Fibroblast of skin of back (primary cell): ENCODE measurements at places on chromosomes 5 and 9.

GRCh38 chr9:16131264-16131663 lies 578.4 kb downstream of the CCDC171 start:
- peak; percentile 74 for DNase-seq

DNA sequence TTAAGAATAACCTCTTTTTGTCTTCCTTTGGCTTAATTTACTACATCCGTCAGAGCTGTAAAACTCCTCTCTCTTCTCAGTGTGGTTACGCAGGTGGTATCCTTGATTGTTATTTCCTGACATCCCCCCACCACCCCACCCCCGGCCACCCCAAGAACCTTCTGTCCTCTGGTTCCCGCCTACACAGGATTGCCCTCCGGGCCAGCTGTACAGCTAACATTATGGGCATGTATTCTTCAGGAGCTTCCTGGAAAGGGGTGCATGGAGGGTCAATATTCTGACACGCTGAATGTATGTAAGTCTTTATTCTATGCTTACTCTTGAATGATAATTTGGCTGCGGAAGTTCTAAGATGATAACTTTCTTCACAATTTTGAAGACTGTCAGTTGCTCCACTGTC lies 13.0 kb upstream of the ANP32B start:
- no peak for DNase-seq

- no peak for DNase-seq
Observed at GRCh38 chr5:93571114-93571949, 9.7 kb downstream of the NR2F1-AS1 start.

DNA sequence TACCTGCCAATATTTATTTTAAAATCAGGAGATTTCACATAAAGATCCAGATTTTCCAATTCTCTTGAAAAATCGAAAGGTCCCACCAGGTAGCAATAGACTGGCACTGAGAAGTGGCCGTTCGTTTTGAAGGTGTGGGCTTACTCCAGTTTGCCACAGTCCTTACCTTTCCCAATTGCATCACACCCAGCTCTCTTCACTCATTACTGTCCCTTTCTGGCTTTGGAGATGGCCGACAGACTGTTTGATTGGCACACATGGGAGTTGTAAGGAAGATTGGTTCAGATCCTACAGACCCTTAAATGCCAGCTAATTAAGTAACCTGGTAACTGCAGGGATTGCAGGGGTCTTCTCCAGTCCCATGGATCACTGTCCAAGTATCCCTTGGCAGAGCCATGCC lies 68.7 kb upstream of the LARP1 start:
- DNase-seq, result no peak

GRCh38 chr5:53331463-53331862 lies 149.0 kb upstream of the FST start:
- DNase-seq, result peak; percentile 88

DNA sequence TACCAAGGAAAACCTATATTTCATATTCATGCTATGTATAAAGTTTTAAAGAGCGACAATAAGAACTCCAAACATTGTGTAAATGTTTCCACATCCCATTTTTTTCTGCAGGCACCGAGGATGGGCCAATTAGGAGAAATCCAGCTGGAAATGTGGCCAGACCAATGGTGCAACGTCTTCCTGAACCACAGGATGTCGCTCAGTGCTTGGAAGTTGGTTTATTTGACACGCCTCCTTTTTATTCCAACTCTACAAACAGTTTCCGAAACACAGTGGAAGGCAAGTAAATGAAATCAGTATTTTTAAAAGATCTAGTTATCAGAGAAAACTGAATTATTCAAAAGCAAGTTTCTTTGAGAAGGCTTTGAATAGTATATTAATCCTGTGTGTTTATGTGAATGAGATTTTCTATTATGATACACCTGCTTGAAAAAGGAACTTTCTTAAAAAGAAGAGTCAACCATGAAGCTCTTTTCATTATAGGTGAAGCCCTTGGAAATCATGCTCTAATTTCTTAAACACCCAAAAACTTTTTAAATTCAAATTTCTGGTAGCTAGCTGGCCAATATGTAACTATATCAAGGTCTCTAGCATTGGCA lies 9.1 kb downstream of the TYRP1 start:
- DNase-seq, result peak; percentile 55

GRCh38 chr9:92654481-92655301 lies 15.2 kb downstream of the IPPK start:
- DNase-seq, result no peak

- no peak for DNase-seq
Observed at GRCh38 chr5:81429363-81429762, 35.4 kb upstream of the ACOT12 start.

GRCh38 chr9:83199240-83199639 lies 136.3 kb upstream of the RASEF start:
- DNase-seq, result peak; percentile 50

DNA sequence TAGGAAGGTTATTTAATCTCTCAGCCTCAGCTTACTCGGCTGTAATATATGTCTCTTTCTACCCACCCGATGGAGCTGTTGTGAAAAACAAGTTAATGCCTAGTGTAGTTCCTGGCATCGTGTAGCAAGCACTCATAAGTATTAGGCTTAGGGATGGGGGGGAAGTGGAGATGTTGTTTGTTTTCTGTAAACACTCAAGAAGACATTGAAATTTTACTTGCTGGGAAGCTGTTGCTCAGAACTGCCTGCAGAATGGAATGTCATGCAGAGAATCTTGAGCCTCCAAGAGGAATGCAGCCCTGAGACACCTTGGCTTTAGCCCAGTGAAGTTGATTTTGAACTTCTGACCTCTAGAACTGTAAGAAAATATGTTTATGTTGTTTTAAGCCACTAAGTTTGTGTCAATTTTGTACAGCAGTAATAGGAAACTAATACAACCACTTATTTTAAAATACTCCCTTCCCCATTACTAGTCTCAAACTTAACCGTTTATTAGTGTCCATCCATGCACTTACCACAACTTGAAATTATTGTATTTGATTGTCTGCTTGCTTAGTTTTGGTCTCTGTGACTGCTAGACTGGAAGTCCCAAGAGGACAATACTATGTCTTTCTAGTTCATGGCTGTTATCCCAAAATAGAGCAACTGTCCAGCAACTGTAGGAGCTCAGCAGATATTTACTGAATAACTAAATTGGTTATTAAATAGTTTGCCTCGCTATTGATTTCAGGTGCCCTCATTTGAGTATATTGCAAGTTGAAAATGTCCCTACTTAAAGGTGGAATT lies 53.8 kb downstream of the MFAP3 start:
- DNase-seq, result peak; percentile 61

- no peak for DNase-seq
Observed at GRCh38 chr9:124688238-124688904, 82.7 kb downstream of the NR6A1 start.

DNA sequence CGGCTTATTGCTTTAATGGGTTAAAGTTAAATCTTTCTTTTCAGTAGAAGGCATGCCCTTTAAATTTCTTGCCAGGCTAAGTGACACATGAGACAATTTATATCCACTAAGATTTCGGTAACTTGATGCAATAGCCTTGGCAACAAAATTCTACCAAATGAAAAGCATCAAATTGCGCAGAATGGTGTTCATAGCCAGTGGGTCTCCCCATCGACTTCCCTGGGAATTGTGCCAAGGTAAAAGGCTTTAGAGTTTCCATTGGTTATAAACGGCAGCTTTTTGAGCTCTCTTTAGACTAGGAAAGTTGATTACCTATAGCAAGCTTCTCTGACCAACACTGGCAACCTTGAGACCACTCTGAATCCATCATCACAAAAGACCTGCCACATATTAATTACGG lies 358.4 kb downstream of the ARRDC3 start:
- DNase-seq, result no peak

- peak; percentile 48 for DNase-seq
Observed at GRCh38 chr9:35051069-35051967, 21.1 kb downstream of the VCP start.

DNA sequence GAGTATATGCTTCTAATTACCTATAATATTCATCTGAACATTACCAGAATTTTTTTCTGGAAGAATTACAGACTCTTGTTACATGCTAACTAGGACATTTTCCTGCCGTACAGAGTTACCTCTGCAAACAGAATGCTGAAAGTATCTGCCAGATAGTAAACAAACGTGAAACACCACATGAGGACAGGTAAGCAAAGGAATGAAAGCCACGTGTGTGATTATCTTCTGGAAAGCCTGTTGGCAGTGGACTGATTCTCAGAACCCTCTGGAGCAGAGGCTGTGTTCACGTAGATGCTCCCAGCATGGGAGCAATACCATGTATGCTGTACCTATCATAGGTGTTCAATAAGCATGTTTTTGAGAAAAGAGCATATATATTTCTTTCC lies 472.6 kb downstream of the ENC1 start:
- no peak for DNase-seq

DNA sequence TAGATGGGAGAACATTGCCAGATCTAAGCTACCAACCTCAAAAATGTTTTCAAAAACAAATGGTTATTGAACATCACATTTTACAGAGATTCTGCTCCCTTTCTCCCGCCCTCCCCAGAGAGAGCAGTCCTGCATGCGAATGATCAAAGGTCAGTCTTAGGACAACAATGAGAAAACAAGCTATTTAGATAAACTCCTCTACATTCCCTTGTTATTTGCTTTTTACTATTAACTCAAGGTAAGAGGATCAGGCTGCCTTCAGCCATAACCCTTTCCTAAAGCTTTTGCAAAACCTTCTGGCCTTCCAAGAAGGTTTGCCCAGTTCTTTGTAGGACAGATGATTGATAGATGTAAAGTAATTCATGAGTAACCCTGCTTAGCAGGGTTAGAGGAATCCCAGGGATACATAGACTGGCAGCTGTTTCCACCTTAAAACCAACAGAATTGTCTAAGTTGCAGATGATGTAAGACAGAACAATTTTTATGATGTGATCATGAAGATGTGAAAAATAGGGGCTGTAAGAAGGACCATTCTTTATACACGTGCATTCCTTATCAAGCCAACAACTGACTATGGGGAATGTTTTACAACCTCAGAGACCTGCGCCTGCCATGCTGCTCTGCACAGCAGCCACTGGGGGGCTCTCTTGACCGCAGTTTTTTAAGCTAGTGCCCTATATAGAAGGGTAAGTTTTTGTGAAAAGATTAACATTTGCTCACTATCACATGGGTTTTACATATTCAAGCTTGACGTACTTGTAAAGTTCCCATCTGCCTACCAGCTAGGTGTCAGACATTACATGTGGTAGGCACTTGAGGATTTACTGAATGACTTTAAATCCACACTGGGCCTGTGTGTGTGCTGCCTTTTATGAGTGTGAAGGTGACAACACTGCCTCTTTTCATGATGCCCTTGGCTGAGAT lies 2.3 kb upstream of the ZNF782 start:
- DNase-seq, result peak; percentile 61

DNA sequence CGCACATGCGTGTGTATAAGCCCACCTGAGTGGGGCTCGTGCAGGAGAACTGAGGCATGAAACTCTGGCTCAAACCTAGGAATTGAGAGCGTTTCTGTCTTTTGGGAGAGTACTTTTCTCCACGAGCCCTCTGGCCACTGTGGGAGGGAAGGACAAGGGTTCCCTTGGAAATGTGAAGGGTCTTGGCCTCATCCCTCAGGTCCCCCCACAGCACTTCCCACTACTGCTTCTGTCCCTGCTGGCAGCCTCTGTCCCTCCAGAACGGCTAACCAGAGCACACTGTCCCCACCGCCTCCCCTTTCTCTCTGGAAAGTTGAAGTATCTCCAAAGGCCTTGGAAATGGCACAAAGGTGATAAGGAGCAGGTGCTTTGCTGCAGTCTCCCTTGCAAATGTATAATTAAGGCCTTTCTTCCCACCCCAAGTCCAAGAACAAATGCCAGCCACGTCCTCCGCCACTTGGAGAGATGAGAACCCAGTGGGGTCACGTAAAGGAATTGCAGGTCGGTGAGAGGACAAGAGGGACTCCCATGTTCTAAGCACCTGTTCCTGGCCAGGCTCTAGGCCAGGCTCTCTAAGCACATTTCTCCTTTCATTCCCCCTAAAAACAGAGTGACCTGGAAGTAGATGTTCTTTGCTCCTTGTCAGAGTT lies 107.9 kb upstream of the LMX1B start:
- no peak for DNase-seq

DNA sequence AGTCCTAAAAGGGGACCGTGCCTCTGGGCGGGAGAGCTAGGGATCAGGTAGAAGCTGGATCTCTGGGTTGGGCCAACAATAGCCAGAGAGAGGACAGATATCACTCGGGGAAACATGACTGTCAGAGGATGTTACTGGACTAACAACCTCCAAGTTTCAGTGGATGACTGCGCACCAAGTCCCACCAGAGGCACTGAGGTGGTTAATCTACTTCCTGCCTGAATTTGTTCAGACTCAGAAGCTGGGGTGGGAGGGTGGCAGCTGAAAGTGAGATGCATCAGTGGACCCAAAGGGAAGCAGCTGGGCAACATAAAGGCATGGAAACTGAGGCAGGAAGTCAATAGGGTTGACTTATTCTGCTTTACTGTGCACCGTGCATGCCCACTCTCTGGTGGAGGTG lies 130.1 kb upstream of the SLC44A1 start:
- DNase-seq, result no peak

DNA sequence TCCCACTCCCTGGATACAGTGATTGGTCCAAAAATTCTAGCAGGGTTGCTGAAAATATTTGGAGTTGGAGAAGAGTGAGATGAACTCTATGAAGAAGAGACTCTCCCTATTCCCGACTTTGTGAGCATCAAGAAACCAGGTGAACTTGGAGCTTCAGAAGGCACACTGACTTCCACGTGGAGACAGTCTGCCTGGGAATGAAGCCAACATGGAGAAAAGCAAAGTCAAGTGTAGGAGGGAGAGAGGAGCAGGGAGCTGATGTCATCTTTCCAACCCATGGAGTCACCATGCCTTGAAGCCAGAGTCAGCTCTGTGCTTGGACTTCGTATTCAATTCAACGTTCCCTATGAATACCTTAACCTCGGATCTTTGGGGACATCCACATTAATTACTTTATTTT lies 125.1 kb downstream of the NPR3 start:
- DNase-seq, result peak; percentile 31

DNA sequence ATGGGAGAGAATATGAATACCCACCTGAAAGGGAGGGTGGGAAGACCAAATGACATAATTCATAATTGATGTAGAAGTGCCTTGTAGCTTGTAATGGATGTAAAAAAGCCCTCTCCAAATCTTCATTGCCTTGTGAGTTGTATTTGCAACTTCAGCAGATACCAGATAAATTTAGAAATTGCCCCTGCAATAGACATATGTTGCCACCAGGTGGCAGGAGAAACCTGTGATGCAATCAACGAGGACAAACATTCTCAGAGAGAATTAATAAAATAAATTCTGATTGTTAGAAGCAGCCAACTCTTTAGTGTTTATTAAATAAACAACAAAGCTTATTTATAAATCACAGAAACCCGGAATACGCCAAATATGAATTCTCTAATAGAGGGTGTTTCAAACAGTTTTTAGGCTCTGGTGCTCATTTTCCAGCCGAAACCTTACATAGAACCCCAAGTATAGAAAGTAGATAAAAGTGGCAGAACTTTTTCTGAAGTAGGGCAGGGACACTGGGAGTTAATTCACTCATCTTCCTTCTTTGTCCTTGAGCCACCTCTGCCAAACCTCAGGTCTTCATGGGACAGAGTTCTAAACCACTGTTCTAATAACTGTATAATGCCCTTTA lies 147.8 kb downstream of the TMEM38B start:
- peak; percentile 32 for DNase-seq

GRCh38 chr5:88474574-88474973 lies 205.9 kb upstream of the TMEM161B start:
- DNase-seq, result no peak
